ENCODE measurements at places on chromosomes 4 and X.

- no peak for DNase-seq
These were observed 17.4 kb downstream of the ATP5ME start for GRCh38 chr4:656436-657337.

DNA sequence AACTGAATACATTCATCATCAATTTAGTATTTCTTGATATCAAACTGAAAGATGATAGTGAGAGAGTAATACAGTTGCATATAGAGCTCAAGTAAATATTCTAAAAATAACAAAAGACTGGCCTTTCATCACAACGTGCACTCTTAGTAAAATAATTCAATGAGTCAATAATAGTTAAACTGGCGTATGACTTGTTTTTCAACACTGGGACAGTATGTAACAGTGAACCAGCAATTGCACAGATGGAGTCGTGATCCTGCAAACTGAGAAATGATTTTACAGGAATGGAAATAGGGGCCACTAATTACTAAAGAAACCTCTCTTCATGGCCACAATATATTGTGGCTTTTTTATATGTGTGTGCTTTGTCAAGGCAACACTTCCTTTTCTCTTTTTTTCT is 137.4 kb downstream of the SLC4A4 start:
- DNase-seq: no peak

DNA sequence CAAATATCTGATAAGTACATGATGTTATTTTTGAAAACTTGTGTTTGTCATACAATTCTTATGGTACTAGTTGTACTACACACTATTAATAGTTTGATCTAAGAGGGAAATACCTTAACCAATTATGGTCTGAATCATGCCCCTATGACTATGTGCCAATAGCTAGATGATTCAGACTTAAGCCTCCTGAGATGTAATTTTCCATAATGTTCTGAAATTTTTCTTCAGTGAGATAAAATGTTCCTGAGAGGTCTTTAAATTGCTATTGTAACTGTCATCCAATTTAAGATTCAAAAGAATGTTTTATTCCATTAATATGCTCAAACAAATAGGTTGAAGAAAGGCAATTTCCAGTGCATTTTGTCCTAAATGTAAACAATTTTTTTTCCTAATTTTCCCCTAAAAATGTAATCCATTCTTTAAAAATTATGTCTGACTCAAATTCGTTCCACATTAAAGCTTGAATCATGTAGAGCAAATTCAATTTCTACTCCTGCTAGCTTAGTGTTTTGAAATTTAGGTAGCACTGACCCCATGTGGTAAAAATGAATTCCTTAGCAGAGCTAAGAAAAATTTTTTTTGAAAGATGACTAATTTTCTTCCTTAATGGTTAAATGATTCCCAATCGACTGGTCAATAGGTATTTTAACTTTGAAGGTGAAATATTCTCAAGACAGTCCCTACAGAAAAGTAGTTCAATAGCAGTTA is 49.1 kb downstream of the APOOL start:
- DNase-seq: no peak

GRCh38 chrX:133921764-133922389 is 63.5 kb downstream of the GPC3 start:
- DNase-seq: no peak

GRCh38 chr4:52968691-52969090 is 106.6 kb downstream of the RASL11B start:
- no peak for DNase-seq

DNA sequence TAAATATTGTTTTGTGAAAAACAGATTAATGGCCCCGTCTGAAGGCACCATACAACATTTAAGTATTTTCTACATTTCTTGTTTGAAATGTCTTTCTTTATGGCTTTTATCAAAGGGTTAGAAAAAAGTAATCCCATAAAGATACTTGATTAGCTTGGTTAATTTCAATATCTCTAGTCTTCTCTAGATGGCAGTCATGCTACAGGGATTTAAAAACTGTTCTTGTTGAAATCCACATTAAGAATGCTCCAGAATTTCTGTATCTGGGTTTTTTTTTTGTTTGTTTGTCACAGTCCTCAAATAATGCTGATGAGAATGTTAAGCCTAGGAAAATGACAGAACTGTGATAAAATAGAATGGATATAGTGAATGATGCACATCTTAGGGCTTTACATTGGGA is 109.0 kb upstream of the AADAT start:
- DNase-seq: no peak

DNA sequence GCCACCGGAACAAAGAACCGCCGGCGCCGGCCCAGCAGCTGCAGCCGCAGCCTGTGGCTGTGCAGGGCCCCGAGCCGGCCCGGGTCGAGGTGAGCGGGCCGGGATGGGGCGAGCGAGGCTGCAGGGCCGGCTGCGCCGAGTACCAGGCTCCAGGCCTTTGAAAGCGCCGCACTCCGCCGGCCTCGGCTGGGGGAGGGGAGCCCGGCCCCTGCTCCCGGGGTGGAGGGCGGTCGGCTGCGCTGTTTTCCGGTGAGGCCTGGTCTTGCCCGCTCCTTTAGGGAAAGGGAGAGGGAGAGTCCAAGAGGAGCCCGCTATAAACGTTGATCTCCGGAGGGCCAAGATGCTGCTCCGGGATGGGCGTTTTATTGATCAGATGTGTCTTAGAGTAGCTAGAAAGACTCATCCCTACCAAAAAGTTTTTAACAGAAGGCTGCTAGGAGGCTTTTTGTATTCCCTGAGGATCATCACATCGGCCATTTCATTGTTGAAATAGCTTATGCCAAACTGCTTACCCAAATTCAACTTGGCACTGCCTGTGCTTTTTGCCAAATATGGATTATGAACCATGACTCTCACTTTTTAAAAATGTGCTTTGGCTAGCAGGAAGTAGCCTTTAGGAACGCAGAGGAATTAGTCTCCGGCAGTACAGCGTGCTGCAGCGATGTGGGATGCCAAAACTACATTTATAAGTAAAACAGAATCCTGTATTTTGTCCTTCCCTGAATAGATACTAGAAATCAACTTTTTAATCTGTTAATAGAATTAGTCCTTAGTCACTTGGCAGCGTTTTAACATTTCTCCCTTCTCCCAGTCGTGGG is 760 bp downstream of the TMEM165 start:
- DNase-seq: no peak

- DNase-seq: no peak
These were observed 97.9 kb upstream of the PDE5A start for GRCh38 chr4:119726505-119726904.

DNA sequence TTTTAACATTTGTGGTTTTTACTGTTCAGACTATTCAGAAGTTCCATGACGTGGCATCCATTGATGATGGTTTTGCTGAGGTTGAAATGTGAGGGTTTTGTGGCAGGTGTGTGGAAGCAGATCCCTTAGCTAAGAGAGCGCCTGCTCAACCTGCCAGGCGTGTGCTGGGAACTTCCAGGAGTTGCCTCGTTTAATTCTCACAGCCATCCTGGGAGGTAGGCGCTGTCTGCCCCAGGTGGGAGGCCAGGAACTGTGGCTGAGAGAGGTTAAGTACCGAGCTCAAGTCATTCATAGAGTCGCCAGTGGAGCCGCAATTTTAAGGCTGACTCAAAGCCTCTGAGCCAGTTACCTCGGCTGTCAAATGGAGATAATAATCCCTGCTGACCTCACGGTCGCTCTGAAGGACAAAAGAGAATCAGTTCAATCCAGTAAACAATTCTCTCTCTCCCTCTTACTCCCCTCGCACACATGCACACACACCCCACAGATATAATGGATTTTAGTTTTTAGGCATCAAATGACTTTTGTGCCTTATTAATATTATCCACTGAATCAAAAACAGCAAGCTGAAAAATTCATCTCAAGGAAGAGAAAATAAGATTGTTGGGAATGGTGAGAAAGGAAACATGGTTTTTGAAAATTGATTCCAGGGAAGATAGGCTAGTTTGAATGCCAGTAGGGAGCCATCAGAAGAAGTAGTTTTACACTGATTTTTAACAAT is 171.3 kb downstream of the PTTG2 start:
- DNase-seq: no peak

DNA sequence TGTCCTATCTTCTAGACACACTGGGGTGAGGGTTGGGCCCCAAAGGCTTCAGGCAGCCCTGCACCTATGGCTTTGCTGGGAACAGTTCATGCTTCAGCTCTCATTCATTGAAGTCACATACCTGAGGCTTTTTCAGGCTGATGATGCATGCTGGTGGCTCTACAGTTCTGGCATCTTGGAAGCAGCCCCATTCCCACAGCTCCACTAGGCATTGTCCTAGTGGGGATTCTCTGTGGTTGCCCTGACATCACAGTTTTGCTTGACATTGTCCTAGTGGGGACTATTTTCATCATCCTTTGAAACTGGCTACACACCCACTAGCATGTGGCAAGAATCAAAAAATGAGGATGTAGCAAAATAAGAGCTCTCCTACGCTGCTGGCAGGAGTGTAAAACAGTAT is 37.7 kb upstream of the C4orf17 start:
- no peak for DNase-seq

GRCh38 chr4:105923497-105924238 is 28.4 kb downstream of the NPNT start:
- DNase-seq: no peak

DNA sequence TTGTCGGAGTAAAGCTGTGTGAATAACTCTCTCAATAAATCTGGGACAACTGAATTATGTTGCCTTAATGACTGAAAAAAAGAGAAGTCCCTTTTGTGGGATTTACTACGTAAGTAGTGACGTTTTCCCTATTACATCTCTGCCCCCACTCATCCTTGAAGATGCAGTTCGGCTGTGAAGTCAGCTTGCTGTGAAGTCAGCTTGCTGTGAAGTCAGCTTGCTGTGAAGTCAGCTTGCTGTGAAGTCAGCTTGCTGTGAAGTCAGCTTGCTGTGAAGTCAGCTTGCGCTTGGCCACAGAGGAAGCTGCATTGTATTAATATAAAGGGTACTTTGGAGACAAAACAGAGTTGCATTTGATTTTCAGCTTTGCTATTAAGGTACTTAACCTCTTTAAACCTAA is 8.0 kb upstream of the VAMP7 start:
- no peak for DNase-seq

GRCh38 chr4:1340861-1341260 is 6.1 kb upstream of the UVSSA start:
- no peak for DNase-seq

DNA sequence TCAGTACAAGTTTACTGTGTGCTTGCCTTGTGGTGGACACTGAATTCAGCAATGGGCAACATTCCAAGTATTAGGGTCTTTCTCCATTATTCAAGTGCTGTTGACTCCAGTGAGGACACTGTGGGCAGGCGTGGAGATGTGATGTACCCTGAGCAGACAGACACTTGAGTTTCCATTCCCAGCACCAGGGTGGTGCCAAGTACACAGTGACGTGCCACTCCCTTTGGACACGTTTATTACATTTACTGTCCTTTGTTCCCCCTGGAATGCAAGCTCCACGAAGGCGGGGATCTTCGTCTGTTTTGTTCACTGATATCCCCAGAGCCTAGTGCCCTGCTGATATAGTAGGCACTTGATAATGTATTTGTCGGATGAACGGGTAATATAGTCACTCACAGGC is 130.6 kb upstream of the STX18 start:
- no peak for DNase-seq

DNA sequence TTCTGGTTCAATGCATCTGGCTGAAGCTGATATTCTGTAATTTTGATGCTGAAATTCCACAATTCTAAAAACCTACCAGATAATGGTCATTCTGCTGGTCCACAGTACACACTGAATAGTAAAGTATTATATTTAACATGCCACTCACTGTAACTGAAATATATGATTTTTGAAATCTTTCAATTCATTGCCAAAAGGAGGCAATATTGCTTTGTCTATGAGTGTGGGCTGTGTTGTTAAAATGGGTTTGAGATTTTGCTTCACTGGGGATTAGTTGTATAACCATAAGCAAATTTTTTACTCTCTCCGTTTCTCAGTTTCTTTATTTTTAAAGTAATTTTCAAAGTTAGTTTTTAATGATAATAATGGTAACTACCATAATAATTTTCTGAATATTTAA is 1404.1 kb upstream of the IGFBP7 start:
- DNase-seq: no peak

- DNase-seq: no peak
These were observed 504.5 kb upstream of the GALNTL6 start for GRCh38 chr4:171308661-171309060.

- no peak for DNase-seq
These were observed 18.4 kb upstream of the ZNF41 start for GRCh38 chrX:47501226-47502074.

DNA sequence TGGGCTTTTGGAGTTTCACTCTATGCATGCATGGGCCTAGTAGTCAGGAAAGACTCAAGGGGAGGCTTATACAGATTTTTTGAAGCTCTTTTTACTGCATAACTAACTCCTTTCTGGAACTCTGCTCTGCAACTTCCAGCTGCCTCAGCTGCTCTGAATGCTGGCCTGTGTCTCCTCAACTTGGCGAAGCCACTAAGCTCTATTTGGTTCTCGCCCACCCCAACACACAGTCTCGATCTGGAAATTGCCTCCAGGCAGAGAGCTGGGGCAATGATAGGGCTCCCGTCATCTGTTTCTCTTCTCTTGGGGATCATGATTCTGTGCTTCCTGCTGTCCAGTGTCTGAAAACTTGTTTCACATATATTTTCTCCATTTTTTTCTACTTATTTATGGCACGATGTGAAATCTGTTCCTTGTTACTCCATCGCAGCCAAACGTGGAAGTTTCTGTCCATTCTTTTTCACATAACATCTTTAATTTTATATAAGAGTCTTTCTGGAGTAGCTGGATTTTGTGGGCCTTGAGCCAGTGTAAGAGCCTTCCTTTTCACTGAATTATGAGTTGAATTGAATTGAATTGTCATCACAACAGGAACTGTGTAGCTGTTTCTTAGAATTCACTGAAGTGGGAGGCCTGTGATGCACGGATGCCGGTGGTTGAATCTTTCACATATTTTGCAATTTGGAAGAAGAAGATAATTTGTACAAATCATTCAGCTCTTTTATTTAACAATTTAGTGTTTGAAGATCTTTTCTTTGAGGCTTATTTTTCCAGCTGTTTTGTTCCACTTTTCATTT is 9.0 kb downstream of the ZNF275 start:
- DNase-seq: no peak

DNA sequence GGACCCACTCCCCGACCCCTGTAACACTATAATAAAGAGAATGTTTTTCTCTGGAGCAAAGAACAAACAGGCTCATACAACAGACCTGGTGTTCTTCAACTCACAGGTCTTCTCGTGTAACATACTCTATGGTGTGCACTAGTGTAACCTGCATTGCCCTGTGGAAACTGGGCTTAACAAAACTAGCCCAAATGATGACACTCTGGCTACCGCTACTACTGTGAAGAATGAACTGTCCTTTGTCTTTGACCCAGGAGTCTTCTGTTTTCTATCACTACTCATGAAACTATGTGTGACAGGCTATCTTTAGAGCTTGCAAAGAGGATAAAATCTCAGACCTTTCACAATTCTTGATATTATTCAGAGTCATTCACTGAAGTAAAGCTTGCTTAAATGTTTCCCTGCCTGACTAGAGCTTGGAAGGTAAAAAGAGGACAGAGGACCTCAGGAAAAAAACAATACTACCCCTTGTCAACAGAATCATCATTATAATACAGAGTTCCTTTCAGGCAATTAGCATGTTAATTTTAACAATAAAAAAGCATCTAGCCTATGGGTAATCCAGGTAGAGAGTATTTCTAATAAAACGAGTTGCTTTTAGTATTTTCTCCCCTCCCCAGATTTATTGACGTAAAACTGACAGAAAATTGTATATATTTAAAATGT is 59.2 kb downstream of the FSTL5 start:
- DNase-seq: no peak

- no peak for DNase-seq
These were observed 110.5 kb upstream of the ENPP6 start for GRCh38 chr4:184328022-184328736.
